ENCODE measurements at places on chromosomes 7 and 10.

DNA sequence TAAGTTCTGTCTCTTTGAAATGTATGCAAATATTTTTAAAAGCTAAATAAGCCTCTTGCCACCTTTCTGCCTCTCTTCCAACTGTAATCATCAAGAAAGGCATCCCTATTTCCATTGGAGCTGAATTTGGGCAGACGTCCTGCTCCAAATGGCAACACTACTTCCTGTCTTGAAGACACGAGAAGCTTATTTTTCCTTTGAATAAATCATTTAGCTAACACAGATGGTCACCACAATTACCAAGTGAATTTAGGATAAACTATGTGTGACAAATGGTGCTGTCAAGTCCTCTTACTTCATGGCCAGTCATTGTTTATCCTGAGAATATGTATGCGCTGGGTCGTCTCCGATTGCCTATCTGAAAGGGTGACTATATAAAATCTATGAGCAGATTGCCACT lies 268.0 kb downstream of the ANKRD7 start:
- no peak for DNase-seq

DNA sequence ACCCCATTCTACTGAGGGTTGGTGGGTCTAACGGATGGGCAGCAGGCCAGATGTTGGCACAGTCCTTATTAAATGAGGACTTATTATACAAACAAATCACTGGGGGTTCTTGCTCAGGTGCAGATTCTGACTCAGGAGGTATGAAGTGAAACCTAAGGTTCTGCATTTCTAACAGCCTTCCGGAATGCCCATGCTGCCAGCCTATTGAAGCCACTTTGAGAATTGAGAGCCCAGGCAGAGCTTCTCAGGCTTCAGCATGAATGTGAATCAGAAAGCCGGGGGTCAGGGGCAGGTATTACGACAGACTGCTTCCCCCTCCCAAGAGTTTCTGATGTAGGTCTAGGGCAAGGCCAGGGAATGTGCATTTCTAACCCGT lies 34.1 kb upstream of the NPFFR1 start:
- DNase-seq = no peak

DNA sequence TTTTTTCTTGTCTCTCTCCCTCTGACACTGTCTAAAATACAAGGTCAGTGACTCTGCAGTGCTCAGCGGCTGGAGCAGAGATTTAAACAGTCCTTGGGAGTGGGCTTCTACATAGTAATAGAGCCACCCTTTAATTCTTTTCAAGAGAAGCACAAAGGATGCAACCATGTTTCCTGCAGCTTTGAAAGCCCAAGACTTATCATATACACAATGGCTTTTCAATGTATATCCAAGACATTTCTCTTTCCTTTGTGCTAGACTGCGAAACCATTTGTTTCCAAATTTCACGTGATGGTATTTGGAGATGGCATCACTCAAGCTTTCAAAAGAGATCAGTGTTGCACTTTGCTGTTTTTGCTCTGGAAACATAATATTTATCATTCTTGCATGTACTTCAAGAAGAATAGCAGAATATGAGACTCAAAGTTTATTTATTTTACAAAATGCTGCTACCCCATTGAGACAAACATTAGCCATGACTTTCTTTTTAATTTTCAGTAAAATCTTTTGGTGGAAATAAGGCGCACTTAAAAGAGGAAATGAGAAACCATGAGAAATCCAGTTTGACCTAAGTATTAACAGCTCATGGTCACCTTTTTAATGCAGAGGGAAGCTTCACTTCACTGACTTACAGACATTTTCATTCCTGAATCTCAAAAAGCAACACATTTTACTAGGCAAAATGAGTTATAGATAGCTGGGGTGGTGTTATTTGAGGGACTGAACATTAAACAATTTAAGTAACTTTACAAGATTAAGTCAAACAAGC lies 76.6 kb downstream of the SEMA3C start:
- DNase-seq = no peak

DNA sequence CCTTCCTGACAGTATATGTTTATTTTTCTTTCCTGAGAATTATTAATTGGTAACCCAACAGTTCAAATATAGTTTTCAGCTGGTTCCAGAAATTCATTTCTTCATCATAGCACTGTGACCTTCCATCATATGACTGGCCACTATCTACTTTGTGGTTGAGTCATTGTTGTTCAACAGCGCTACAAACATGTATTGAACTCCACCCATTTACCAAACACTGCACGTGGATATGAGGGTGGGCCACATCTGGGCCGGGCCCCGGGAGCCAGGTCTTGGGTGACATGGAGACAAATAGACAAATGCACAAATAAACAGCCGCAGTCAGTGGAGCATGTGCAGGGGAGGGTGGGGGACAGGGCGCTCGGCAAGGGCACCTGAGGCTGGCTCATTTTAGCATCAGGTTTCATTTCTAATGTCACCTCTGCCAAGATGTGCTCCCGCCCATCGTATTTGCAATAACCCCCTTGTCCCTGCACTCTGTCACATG lies 24.0 kb upstream of the EEPD1 start:
- no peak for DNase-seq

DNA sequence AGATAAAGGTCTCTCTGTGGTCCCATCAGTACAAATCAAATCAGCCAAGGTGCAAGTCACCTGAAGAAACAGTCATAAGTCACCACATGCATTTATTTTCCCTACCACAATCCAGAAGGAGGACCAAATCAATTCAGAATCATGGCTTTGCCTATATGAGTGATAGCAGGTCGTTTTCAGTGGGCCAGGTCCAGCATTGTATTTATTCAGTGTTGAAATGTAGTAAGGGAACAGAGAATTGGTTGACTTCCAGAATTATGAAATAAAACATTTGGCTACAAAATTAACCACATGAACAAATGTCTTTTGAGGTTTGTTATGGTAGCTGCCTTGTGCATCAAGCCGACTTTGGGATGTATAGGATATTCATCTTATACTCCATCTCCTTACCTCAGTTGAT lies 88.4 kb downstream of the POLR1F start:
- DNase-seq = no peak

- no peak for DNase-seq
Observed at GRCh38 chr7:121741896-121742295, 131.1 kb upstream of the PTPRZ1 start.

DNA sequence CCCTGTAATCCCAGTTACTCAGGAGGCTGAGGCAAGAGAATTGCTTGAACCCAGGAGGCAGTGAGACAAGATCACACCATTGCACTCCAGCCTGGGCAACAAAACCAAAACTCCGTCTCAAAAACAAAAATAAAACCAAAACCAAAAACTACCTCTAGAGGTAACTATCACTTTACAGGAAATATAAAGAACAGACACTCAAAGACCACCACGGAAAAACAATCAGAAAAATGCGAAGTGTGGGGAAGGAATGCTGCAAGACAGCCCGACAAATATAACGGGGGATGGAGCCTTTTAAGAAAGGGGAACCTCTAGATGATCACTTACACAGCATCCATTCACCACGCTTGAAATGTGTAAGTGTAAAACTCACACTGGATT lies 4.3 kb downstream of the HNRNPF start:
- no peak for DNase-seq

DNA sequence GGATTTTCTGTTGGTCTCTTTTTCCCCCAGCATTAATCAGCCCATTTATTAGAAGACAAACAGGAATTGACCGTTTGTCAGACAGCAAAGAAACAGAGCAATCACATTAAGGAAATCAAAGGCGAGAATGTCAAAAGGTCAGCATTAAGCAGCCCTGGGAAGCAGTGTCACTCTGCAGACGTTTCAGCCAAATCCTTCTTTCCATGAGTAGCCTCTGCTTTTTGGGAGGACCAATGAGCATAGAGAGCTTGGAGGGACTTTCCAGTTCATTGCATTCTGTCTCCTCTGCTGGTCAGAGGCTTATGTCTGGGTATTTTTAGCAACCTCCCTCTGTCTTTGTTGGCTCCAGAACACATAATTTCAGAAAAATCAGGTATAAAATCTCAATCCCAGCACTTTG lies 481.4 kb downstream of the GALNT17 start:
- no peak for DNase-seq

DNA sequence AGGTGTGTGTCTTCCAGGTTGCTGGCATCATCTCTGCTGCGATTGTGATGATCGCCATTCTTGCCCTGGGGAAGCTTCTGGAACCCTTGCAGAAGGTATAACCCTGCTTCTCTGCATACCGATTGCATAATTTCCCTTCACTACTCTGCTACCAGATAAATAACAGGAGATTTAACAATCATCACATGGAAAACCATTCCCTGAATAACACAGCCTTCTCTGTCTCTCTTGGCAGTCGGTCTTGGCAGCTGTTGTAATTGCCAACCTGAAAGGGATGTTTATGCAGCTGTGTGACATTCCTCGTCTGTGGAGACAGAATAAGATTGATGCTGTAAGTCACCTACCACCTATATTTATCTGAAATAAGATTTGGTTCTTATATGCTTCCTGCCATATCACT lies 33.8 kb downstream of the SLC26A4 start:
- DNase-seq = no peak

DNA sequence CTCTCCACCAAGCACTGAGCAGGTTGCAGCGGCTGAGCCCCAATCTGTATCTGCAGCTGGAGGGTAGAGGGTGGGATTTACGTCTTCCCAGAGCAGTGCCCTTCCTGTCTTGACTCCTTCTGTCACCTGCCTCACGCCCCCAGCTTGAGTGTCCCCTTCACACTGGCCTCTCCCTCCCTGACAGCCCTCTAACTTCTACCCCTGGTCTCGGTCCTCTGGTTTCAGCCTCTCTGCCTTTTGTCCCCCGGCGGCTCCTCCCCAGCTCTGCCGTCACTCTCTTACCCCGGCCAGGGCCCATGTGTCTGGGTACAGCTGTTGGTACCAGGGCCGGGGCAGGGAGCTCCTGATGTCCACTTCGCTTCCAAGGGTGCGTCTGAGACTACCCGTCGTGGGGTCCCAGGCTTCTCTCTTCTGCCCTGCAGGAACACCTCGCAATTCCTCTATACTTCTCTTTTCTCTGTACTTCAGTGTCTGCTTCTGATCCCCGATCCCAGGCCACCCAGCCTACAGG lies 654 bp downstream of the MUC3A start:
- no peak for DNase-seq

DNA sequence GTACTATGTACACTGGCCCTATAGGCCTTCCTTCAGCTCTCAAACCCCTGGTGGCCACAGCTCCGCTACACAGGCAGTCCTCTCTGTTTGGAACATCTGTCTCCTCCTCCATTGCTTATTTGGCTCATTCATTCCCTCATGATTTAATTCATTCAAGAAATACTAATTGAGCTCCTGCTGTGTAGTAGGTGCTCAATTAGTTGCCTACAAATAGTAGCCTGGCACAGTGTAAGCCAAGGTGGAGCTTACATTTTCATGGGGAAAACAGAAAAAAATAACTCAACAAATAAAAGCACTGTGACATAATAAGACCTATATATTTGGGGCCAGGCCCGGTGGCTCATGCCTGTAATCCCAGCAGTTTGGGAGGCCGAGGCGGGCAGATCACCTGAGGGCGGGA lies 3.4 kb upstream of the FIS1 start:
- no peak for DNase-seq

DNA sequence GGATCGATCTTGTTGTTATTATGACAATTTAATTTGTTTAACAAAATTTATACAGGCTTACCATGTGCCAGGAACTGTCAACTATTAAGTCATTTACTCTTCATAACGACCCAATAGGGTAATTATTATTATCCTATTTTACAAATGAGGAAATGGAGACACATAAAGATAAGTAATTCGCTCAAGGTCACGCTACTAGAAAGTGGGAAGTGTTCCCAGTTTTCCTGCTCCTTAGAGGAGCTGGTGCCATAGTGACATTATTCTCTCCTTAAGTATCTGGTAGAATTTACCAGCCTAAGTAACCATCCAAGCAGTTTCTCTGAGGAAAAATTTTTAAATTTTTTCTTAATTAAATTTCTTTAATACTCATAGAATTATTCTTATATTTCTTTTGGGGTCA lies 360.9 kb upstream of the RNF32 start:
- no peak for DNase-seq

GRCh38 chr10:110147961-110148360 lies 59.4 kb upstream of the MXI1 start:
- DNase-seq = no peak

GRCh38 chr7:153657182-153657800 lies 394.9 kb upstream of the DPP6 start:
- no peak for DNase-seq

DNA sequence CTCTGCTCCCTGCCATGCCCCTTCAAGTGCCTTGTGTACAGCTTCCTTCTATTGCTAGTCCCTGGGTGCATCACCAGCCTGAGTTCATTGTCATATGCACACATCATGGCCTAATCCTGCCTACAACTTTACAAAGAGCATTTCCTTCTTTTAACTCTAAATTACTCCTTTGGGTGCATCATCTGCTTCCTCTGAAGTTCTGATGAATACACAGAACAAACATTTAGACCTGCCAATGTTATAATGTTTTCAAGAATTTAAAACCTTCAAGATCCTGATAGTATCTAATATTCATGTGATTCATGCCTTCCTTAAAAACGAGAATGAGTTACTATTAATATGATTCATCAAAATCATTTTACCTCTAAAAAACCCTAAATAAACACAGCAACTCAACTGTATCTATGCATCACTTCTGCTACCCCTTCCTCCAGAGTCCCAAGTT lies 357.1 kb downstream of the MAGI2 start:
- no peak for DNase-seq

DNA sequence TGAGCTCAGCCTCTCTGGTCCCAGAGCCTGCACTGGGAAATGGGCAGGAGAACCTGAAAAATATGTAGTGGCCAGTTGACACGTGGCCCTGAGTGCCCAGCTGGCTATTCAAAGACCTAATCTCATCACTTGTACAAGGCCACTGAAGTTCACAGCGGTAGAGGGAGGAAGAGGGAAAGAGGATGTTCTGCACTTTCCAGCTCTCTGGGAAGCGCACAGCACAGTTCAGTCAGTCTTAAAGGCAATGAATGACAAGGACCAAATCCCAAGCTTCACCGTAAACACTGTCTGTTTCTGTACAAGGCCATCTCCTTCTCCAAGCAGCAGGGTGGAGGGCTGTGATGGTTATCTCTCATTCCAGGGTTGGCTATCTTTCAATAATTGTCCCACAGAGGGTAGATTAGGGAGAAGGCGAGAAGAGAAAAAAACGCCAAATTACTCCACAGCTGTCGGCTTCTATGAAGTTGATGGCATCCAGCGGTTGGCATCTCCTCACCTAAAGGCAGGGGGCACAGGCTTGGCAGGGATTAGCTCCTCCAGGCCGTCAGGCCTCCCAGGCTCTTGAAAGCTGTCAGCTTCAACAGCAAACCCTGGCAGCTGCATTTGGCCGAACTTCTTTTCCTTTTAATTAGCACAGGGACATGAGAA lies 10.6 kb downstream of the SFMBT2 start:
- DNase-seq = no peak

DNA sequence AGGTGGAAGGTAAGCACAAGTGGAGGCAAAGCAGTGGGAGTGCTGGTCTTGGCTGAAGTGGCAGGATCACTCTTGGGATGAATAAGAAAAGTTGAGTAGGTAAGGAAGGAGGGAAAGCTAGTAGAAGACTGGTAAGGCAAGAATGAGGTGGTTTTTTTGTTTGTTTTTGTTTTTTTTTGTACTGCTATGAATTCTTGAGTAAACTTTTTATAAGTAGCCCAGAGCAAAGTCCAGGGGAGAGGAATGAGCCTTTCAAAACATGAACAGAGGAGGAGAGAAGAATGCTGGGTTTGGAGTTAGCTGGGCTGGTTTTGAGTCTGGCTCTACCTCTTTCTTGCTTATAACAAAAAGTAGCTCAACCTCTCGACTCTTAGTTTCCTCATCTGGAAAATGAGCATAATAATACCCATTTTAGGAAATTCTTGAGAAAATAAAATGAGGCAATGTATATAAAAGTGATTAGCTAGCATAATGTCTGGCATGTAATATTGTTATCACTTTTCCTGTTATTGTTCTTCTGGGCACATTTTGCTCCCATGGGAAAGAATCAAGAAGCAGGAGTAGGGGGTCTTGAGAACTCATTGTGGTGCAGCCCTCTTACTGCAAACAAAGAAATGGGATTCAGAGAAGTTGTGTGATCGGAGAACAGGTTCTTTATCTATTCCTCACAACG lies 24.1 kb upstream of the LRRC17 start:
- DNase-seq = no peak
